Progenitor cell of endocrine pancreas (in vitro differentiated cells): ENCODE measurements at places on chromosomes 16 and 17. TPM values are rescaled to one million over a fixed set of nuclear protein-coding genes. Genes with fewer than 3 reads are reported as not detected.

GRCh38 chr17:64687961-64688360 is 25.9 kb upstream of the SMURF2 start:
- no peaks in the 10 kb centered on the region for H3K27me3 ChIP-seq
- no peak for DNase-seq
- no peaks in the 10 kb centered on the region for H3K4me1 ChIP-seq
- no peak overlapping the region for H3K27ac ChIP-seq
- no peaks in the 10 kb centered on the region for H3K36me3 ChIP-seq

GRCh38 chr16:78198288-78198687 is 98.8 kb downstream of the WWOX start:
- H3K4me3 ChIP-seq = no peak overlapping the region
- no peaks in the 10 kb centered on the region for H3K27me3 ChIP-seq
- H3K4me1 ChIP-seq = peaks cover 24% of the 10 kb centered on the region
- peaks cover 1% of the 10 kb centered on the region for H3K36me3 ChIP-seq
- H3K27ac ChIP-seq = no peak overlapping the region
- DNase-seq = no peak

GRCh38 chr16:77385481-77385880 is 49.4 kb downstream of the ADAMTS18 start:
- no peaks in the 10 kb centered on the region for H3K36me3 ChIP-seq
- H3K27me3 ChIP-seq = no peaks in the 10 kb centered on the region
- H3K4me3 ChIP-seq = no peak overlapping the region

DNA sequence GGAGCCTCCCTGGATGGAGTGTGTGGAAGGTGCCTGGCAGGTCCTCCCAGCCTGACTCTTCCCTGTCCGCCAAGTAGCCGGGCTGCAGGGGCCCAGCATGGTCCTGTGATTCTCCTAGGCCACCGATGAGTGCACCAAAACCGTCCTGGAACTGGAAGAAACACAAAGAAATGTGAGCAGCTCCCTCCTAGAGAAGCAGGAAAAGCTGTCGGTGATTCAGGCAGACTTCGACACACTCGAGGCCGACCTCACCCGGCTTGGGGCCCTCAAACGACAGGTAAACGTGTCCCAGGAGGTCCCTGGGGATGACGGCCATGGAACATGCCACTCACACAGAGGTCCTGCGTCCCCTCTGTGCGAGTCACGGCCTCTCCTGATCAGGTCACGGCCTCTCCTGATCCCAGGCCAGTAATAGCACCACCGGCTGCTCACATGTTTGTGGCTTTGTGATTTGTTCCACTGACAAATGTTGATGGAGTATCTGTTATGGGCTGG is 4.2 kb upstream of the GAA start:
- no peak overlapping the region for H3K27ac ChIP-seq
- H3K27me3 ChIP-seq = no peaks in the 10 kb centered on the region

- peaks cover 25% of the 10 kb centered on the region for H3K36me3 ChIP-seq
- H3K27me3 ChIP-seq = no peaks in the 10 kb centered on the region
- no peak overlapping the region for H3K4me3 ChIP-seq
Observed at GRCh38 chr16:906296-906695, 64.5 kb downstream of the LMF1 start.

DNA sequence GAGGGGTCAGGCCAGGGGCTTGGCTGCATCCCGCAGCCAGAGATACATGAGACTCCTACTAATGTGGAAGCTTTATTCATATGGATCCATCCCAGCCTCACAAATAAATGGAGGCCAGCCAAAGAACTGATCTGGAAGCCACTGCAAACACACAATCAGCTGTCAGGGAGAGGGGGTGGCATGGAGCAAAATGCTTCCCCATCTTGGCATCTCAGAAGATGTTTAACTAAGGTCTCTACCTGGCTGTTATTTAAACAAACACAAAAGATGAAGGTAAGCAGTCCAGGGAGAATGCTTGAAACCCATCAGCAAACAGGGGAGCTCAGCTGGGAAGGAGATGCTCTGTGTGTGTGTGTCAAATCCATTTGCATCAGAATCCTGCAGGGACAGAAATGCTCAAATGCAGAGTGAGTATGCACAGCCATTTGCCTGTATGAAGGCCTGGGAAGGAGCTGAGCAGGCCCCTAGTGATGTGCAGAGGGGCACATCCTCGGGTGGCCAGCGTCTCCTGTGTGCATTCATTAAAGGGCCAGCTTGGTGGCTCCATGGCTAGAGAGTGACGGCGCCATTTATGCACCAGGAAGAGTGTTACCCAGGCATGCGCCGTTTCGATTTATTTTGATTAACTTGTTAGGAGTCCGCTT is 34.2 kb upstream of the IRX3 start:
- no peak overlapping the region for H3K27ac ChIP-seq
- no peaks in the 10 kb centered on the region for H3K4me1 ChIP-seq
- no peak overlapping the region for H3K4me3 ChIP-seq
- DNase-seq = no peak

DNA sequence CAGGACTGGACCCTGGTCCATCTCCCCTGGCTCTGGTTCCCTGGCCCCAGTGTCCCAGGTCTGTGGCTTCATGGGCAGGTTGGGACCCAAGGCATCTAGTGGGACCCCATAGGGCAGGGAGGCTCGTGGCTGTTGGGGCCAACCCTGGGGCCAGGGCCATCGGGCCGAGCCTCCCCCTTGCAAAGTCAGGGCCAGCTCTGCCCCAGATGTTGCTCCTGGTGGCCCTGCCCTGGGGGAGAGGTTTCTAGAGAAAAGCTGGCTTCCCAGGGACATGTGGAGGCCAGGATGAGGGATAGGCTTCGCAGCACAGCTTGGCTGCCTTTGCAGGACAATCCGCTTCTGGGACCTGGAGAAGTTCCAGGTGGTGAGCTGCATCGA is 16.6 kb downstream of the KATNB1 start:
- H3K4me1 ChIP-seq = no peaks in the 10 kb centered on the region
- no peaks in the 10 kb centered on the region for H3K27me3 ChIP-seq
- H3K36me3 ChIP-seq = peaks cover 6% of the 10 kb centered on the region
- DNase-seq = no peak
- H3K27ac ChIP-seq = peak overlapping the region; percentile 79

GRCh38 chr17:61589990-61590389 is 1.0 kb downstream of the NACA2 start:
- H3K4me1 ChIP-seq = no peaks in the 10 kb centered on the region
- no peaks in the 10 kb centered on the region for H3K36me3 ChIP-seq
- H3K27me3 ChIP-seq = peaks cover 7% of the 10 kb centered on the region
- H3K27ac ChIP-seq = no peak overlapping the region
- DNase-seq = no peak

DNA sequence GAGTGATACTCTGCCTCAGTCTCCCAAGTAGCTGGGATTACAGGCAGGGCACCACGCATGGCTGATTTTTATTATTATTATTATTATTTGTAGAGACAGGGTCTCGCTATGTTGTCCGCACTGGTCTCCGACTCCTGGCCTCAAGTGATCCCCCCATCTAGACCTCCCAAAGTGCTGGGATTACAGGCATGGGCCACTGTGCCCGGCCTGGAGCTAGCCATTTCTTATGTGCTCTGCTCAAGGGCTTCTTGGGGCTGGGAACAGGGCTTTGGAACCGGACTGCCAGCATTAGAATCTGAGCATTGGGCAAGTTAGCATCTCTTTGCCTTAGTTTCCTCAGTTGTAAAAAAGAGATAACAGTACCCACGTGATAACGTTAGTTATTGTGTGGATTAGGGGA is 111.3 kb downstream of the C16orf78 start:
- no peak overlapping the region for H3K4me3 ChIP-seq
- H3K36me3 ChIP-seq = no peaks in the 10 kb centered on the region
- H3K27ac ChIP-seq = no peak overlapping the region
- H3K4me1 ChIP-seq = peaks cover 7% of the 10 kb centered on the region
- H3K27me3 ChIP-seq = peaks cover 17% of the 10 kb centered on the region
- no peak for DNase-seq

- H3K36me3 ChIP-seq = no peaks in the 10 kb centered on the region
- H3K4me1 ChIP-seq = no peaks in the 10 kb centered on the region
- no peaks in the 10 kb centered on the region for H3K27me3 ChIP-seq
- no peak overlapping the region for H3K4me3 ChIP-seq
Observed at GRCh38 chr16:24853830-24854229, 8.1 kb downstream of the SLC5A11 start.

GRCh38 chr17:30933966-30934365 is 12.2 kb downstream of the ADAP2 start:
- no peak for DNase-seq
- H3K27ac ChIP-seq = no peak overlapping the region
- H3K27me3 ChIP-seq = peaks cover 17% of the 10 kb centered on the region
- H3K36me3 ChIP-seq = no peaks in the 10 kb centered on the region

- peaks cover 77% of the 10 kb centered on the region for H3K27me3 ChIP-seq
- no peak overlapping the region for H3K27ac ChIP-seq
- no peak for DNase-seq
- H3K4me1 ChIP-seq = no peaks in the 10 kb centered on the region
Observed at GRCh38 chr17:8041249-8041928, 2.5 kb downstream of the ALOX15B start.

DNA sequence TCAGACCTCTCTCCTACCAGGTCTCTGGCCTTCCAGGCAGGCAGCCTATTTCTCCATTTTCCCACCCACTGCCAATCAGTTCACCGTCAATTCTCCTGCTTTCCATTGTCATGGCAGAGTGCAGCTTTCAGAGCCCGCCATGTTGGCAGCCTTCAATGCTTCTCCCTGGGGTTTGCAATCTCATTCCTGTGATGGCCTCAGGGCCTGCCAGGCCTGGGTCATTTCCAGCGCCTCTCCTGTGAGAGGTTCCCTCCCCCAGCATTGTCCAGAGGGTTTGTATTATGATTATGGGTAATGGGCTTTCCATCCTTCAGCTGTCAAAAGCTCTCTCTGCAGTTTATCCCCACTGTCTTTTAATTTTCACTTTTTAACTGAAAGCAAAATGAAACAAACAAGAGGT is 716.6 kb upstream of the CDH8 start:
- H3K27ac ChIP-seq = no peak overlapping the region
- no peaks in the 10 kb centered on the region for H3K36me3 ChIP-seq
- no peaks in the 10 kb centered on the region for H3K27me3 ChIP-seq
- no peak for DNase-seq
- no peak overlapping the region for H3K4me3 ChIP-seq

GRCh38 chr17:75927286-75927922 is 13.4 kb downstream of the FBF1 start:
- H3K4me1 ChIP-seq = no peaks in the 10 kb centered on the region
- no peak overlapping the region for H3K27ac ChIP-seq
- no peaks in the 10 kb centered on the region for H3K36me3 ChIP-seq
- H3K4me3 ChIP-seq = no peak overlapping the region
- no peak for DNase-seq
- H3K27me3 ChIP-seq = no peaks in the 10 kb centered on the region

DNA sequence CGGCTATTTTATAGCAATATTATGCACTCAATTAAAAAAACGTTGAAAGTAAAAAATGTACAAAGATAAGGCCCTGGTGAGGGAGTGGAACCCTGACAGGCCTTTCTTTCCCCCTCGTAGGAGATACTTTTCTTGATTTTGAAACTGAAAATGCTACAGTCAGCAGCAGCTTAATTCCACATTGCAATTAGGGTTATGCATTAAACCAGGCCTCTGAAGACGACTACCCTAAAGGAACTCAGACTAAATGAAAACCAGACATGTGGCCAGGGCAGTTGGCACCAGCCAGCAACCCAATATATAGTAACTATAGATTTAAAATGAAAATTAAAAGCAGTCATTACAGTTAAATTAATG is 463.2 kb upstream of the MAF start:
- H3K36me3 ChIP-seq = no peaks in the 10 kb centered on the region
- H3K4me1 ChIP-seq = peaks cover 5% of the 10 kb centered on the region
- H3K4me3 ChIP-seq = no peak overlapping the region
- H3K27ac ChIP-seq = no peak overlapping the region
- DNase-seq = no peak
- H3K27me3 ChIP-seq = peaks cover 16% of the 10 kb centered on the region

- H3K27ac ChIP-seq = no peak overlapping the region
- H3K4me3 ChIP-seq = no peak overlapping the region
- H3K27me3 ChIP-seq = peaks cover 46% of the 10 kb centered on the region
- peaks cover 19% of the 10 kb centered on the region for H3K4me1 ChIP-seq
- DNase-seq = no peak
Observed at GRCh38 chr17:48021934-48022333, 15.7 kb downstream of the COPZ2 start.

DNA sequence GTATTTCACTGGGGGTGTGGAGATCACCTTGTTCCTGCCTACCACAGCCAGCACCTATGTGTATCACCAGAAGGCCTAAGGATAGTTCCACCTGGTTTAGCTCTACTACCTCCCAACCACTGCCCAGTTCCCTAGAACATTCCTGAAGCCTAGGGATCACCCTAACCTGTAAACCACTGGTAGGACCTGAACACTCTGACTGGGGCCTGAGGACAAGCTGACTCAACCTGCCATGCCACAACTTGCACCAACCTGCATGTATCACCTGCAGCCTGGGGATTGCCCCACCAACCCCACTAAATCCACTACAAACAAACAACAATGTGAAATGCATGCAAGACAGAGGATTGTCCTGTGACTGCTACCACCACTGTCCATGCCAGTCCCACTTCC is 128.1 kb downstream of the KIF2B start:
- no peaks in the 10 kb centered on the region for H3K36me3 ChIP-seq
- H3K27ac ChIP-seq = no peak overlapping the region
- no peak overlapping the region for H3K4me3 ChIP-seq
- DNase-seq = no peak

DNA sequence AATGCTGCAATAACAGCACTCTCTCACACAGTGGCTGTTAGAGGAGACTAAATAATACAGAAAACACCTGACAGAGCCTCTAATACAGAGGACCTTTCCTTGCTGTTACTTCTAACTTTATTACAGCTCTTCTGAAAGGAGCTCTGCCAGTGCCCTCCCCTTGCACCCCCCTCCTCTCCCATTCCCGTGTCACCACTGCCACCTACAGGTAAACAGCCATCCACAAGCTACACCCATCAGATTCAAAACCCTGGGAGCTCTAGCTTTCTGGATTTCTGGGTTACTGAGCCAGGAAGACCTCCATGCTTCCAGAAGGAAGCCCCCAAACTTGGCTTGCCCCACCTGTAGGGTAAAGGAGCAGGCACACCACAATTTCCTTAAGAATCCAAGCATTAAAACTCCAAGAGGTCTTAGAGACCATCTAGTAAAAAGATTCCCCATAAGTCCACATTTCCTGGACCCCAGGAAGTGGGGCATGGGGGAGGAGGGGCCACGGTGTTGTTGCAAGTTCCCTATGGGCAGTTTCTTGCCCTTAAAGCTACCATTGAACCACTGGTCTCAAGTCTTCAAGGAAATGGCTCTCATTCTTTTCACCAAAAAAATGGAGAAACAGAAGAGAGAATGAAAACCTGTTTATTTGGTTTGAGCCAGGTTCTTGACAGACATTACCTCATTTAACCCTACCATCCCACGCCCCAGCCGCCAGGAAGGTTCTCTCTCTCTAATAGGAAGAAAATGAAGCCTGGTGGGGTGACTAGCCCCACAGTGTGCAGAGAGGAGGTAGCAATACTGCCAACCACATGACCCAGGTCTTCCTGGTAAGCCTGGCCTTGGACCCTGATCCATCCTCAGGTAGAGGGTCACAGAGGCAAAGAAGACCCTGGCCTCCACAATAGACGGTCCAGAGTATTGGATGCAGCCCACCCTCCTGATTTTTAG is 52.8 kb downstream of the TOM1L2 start:
- H3K4me1 ChIP-seq = peaks cover 22% of the 10 kb centered on the region
- H3K27me3 ChIP-seq = no peaks in the 10 kb centered on the region
- H3K4me3 ChIP-seq = no peak overlapping the region
- peaks cover 3% of the 10 kb centered on the region for H3K36me3 ChIP-seq
- no peak overlapping the region for H3K27ac ChIP-seq
- DNase-seq = peak; percentile 48

- peak overlapping the region; percentile 24 for H3K27ac ChIP-seq
- H3K36me3 ChIP-seq = peaks cover 4% of the 10 kb centered on the region
- no peak for DNase-seq
- H3K4me3 ChIP-seq = peak overlapping the region; percentile 9
Observed at GRCh38 chr17:63702721-63703015, 2.7 kb upstream of the LIMD2 start.

COX6A2 gene
- total RNA-seq = not detected in 2 replicates

CA4 gene
- total RNA-seq = 8.2 and 9.3 TPM in 2 replicates

TNS4 gene
- not detected in 2 replicates for total RNA-seq

KRTAP4-5 gene
- not detected in 2 replicates for total RNA-seq
